DMS153 (cell line): ENCODE measurements at places on chromosomes 12 and 14.

- DNase-seq, result peak; percentile 61
These were observed 8.7 kb upstream of the TESPA1 start for GRCh38 chr12:54993181-54993835.

GRCh38 chr12:43942379-43942778, 106.5 kb downstream of the TMEM117 start:
- DNase-seq, result no peak

DNA sequence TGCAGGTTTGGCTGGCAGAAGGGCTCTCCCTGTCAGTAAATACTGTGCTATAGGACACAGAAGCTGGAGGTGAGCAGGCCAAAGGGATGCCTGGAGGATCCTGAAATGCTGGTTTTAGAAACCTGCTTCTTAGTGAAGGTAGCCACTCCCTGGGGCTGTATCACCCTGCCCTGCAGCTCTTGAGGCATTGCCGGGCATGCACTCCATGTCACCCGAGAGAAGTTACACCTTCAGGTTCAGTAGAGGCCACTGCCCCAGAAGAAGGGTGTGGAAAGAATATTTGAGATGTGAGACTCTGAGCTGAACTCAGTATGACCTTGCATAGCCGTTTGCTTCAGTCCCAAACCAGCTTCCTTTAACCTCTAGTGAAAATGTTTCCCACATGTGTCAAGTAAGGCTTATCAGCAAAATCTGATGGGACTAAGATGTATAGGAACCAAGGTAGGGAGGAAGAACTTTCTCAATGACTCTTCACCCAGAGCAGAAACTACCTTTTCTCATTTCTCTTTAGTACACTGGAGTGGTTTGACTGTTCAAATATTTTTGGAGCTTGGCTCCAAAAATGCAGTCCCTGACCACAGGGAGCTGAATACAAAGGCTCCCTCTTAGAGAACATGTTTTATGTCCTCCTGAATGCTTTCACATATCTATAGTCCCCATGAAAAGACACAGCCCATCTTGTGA, 164.5 kb upstream of the DYRK2 start:
- peak; percentile 29 for DNase-seq

GRCh38 chr14:22383515-22384166, 205.4 kb downstream of the DAD1 start:
- no peak for DNase-seq

DNA sequence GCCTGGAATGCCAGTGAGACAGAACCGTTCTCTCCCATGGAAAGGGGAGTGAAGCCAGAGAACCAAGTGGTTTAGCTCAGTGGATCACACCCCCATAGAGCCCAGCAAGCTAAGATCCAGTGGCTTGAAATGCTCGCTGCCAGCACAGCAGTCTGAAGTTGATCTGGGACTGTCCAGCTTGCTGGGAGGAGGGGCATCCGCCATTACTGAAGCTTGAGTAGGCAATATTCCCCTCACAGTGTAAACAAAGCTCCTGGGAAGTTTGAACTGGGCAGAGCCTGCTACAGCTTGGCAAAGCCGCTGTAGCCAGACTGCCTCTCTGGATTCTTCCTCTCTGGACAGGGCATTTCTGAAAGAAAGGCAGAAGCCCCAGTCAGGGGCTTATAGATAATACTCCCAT, 374.3 kb upstream of the DCN start:
- DNase-seq, result no peak

DNA sequence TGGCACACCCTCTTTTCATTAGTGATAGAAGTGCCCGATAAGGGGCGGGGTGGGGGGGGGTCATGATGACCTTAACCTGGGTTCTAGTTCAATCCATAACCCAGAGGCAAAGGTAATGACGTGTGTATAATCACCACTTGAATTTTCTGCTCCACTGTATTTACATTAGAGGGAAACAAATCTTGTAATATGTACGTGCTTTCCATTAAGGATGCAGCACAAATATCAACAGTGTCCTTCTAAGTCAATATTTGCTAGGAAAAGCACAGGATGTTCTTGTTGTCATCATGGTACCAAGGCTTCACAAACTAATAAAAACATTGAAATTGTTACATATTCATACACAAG, 121.2 kb upstream of the SLC38A2 start:
- DNase-seq, result peak; percentile 69

DNA sequence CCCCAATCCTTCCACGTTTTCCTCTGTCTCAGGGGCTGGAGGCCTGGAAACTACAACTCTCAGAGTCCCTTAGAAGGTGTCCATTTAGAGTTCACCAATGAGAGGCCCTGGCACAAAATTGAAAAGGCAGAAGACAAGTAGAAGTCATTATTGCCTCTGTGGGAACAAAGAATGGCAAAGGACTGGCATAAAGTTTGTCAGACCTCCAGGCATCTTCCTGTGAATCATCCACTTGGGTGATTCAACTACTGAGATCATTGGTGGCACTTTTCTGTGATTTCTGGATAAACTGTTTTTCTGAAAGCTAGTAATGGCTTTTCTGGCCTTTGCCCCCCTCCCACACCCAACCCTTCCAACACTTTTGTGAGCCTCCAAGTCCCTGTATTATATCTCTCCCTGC, 42.6 kb upstream of the C12orf42 start:
- no peak for DNase-seq

- no peak for DNase-seq
These were observed 518 bp upstream of the OSBPL8 start for GRCh38 chr12:76560086-76560491.

DNA sequence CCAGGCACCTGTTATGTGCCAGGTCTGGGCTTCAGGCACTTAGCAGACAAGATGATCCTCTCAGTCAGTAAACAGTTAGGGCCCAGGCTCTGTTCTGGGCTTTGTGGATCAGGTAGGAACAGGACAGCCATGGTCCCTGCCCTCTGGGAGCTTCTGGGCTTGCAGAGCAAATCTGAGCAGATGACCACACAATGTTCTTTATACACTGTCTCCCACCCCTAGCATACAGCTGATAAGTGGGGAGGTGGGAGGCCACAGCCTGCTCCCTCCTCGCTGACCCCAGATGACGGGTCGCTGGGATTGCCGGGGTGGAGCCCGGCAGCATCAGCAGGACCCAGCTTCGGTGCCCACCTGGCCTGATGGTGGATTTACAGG, 53.1 kb upstream of the RIN3 start:
- DNase-seq, result no peak

DNA sequence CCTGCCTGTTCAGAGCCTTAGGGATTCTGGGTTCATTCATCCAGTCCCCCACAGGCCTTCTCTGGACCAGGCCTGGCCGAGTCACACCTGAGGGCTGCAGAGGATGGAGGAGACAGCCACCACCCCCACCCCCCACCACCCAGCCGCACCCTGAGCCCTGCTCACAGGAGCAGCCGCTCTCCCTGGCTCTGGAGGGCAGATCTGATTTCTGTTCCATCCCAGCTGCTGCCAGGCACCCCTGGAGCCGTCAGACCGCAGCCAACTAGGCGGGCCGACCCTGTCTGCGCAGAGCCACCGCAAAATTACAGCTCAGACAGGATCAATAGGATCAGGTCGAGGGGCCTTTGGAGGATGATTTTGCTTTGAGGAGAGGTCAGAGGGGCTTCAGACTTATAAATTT, 154.6 kb upstream of the MYL2 start:
- DNase-seq, result no peak

- no peak for DNase-seq
These were observed 195.6 kb upstream of the PWP1 start for GRCh38 chr12:107490010-107490409.

GRCh38 chr12:124334976-124335375, 40.1 kb downstream of the RFLNA start:
- no peak for DNase-seq

GRCh38 chr12:27653661-27654060, 42.6 kb upstream of the REP15 start:
- DNase-seq, result no peak
